ENCODE measurements at places on chromosomes 7 and 10. TPM values are rescaled to one million over a fixed set of nuclear protein-coding genes. Genes with fewer than 3 reads are reported as not detected.

Gene MMRN2
- total RNA-seq: not detected

Gene PON3
- not detected for total RNA-seq

- DNase-seq: no peak
Observed at GRCh38 chr10:78134773-78135306, 101.2 kb downstream of the RPS24 start.

Gene ANKRD61
- not detected for total RNA-seq

Gene WEE2
- not detected for total RNA-seq

DNA sequence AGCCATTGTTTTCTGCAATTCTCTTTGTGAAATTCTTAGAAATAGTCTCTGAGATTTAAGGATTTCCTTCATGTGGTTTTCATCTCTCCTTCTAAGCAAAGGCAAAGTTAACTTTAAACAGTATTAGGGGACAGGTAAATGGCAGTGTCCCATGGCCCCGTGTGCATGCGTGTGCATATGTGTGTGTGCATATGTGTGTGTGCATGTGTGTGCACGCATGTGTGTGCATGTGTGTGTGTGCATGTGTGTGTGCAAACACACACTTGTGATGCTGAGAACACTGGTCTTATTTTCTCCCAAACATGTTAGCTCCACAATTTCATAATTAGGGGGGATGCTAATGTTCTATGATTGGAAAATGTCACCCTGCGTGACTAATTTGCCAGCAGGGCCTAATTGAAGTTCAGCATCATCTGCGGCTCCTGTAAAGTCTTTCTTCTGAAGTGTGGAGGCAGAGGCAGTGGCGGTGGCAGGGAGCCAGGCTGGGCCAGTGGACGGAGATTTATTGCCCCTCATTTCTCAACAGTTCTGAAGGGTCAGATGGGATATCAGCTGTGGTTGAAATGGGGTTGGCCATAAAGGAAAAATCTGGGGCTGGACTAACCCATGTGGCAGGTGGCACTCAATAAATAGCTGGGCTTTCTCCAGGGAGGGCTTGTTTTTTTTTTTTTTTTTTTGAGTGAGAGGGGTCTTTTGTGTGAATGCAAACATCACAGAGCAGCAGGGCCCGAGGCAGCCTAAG, 289.3 kb upstream of the PODXL start:
- DNase-seq: no peak

Gene ADAM12
- 1.3 TPM for total RNA-seq

Measured in activated CD4-positive, alpha-beta memory T cell treated with anti-CD3 and anti-CD28 coated beads, Interleukin-2, amount 10 ng/mL, durations not matched to agents 7 days and 5 days (primary cell).